ENCODE measurements at places on chromosomes 4 and X. TPM values are rescaled to one million over a fixed set of nuclear protein-coding genes. Genes with fewer than 3 reads are reported as not detected.

DNA sequence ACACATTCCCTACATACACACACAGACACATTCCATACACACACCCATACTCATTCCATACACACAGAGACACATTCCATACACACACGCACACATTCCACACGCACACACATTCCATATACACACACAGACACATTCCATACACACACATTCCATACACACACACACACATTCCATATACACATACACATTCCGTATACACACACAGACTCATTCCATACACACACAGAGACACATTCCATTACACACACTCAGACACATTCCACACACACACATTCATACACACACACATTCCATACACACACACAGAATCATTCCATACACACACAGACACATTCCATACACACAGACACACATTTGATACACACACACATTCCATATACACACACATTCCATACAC lies 15.2 kb downstream of the LINC00632 start:
- no peaks in the 10 kb centered on the region for H3K4me1 ChIP-seq
- no peak overlapping the region for H3K4me3 ChIP-seq
- no peak overlapping the region for H3K27ac ChIP-seq
- DNase-seq: no peak
- no peaks in the 10 kb centered on the region for H3K36me3 ChIP-seq

DNA sequence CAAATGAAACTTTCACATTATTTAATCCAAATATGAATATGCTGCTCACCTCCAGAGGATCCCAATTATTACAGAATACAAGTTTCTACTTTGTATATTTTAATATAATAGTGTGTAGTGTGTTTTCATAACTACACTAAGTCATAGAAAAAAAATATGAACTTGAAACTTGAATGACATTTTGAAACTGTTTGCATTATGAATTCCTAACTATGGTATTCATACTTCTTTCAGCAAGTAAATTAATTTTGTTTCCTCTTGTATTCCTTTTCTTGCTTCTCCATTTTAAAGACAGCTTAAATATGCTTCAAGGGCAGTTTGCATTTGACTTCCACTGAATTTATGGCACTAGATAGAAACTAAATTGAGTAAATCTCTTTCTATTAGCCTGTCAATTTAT lies 177.1 kb downstream of the BMPR1B start:
- H3K36me3 ChIP-seq: no peaks in the 10 kb centered on the region
- no peaks in the 10 kb centered on the region for H3K27me3 ChIP-seq
- H3K27ac ChIP-seq: no peak overlapping the region
- DNase-seq: no peak

DNA sequence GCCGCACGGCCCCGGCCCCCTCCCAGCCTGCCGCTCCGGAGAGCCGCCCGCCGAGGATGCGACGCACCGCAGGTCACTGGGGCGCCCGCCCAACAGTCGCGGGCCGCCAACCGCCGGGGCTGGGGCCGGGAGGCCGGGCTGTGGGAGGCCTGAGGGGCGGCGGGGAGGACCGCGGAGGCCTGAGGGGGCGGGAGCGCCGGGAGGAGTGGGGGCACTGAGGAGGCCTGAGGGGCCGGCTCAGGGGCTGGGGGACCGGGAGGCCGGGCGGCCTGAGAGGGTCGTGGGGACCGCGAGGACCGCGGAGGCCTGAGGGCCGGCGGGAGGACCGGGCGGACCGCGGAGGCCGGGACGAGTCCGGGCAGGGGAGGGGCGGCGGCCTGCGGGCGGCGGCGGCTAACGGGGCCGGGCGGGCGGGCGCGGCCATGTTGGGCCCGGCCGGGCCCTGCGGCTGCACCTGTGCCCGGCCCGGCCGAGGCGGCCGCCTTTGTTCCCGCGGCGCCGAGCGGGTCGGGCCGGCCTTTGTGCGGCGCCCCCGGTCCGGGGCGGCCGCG lies 353 bp downstream of the NSD2 start:
- H3K4me3 ChIP-seq: no peak overlapping the region
- peaks cover 29% of the 10 kb centered on the region for H3K4me1 ChIP-seq
- DNase-seq: no peak
- H3K27ac ChIP-seq: no peak overlapping the region
- H3K27me3 ChIP-seq: no peaks in the 10 kb centered on the region
- peaks cover 17% of the 10 kb centered on the region for H3K36me3 ChIP-seq

DNA sequence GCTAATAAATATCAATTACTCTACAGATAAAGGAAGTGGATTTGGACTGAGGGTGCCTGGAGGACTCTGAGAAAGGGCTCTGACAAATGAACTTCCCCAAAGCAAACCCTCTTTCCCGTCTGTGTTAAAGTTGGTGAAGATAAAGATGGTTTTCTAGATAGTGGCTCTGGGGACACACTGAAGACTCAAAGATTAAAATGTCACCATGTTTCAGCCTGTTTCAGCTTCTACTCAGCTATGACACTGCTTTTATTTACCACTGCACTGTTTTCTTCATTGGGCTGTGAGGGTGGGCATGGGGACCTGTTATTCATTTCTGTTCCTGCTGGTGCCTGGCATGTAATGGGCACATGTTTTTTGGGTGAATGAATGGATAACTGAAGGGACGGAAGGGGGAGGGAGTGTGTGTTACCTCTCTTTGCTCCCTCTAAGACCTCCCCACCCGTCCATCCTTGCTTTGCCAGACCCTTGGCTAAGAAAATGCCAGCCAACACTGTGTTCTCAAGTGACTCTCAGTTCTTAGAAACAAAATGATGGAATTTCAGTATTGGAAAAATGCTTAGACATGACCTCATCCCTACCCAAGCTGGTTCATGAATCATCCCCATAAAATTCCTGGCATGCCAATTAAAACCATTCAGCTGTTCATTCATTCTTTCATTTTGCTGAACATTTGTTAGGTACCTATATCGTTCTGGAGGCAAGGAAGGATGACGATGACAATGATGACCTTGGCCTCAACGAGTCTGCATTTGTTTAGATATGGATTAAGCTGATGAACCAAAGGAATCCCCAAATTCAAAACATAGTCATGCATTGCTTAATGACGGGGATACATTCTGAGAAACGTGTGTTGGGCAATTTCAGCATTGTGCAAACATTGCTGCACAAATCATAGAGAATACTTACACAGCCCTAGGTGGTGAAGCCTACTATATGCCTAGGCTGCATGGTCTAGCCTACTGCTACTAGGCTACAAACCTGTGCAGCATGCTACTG lies 13.4 kb upstream of the STK32B start:
- H3K36me3 ChIP-seq: no peaks in the 10 kb centered on the region
- no peak overlapping the region for H3K27ac ChIP-seq
- H3K4me1 ChIP-seq: peaks cover 7% of the 10 kb centered on the region
- H3K4me3 ChIP-seq: no peak overlapping the region
- H3K27me3 ChIP-seq: no peaks in the 10 kb centered on the region

DNA sequence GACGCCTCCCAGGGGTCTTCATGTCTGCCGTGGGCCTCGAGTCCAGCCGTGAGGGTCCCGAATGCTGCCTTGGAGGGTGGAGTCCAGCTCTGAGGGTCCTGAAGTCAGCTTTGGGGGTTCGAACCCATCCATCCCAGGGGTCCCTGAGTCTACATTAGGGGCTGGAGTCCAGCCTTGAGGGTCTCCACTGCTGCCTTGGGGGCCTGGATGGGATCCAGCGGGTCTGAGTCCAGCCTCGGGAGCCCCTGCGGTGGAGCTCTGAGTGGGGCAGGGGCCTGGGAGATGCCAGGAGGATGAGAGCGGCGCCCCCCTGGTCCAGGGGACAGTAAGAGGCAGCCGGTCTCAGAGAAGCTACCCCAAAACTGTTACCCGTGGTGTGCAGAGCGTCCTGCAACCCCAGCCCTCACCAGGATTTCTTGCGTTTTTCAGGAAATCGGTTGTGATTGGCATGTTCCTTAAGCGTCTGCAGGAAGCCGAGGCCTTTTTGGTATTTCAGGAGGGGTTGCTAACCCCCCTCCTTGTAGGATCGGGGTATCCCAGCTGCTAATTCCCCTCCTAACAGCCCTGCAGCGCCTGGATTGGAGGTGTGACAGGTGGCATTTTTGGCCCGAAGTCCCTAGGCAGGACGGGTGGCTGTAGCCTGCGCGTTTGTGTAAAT lies 1.7 kb upstream of the GTPBP6 start:
- no peaks in the 10 kb centered on the region for H3K27me3 ChIP-seq
- DNase-seq: no peak
- H3K36me3 ChIP-seq: peaks cover 10% of the 10 kb centered on the region
- peak overlapping the region; percentile 89 for H3K4me3 ChIP-seq

- no peaks in the 10 kb centered on the region for H3K36me3 ChIP-seq
- no peaks in the 10 kb centered on the region for H3K27me3 ChIP-seq
- H3K27ac ChIP-seq: no peak overlapping the region
- H3K4me3 ChIP-seq: no peak overlapping the region
- DNase-seq: no peak
These were observed 13.3 kb downstream of the CLDN2 start for GRCh38 chrX:106933538-106933961.

DNA sequence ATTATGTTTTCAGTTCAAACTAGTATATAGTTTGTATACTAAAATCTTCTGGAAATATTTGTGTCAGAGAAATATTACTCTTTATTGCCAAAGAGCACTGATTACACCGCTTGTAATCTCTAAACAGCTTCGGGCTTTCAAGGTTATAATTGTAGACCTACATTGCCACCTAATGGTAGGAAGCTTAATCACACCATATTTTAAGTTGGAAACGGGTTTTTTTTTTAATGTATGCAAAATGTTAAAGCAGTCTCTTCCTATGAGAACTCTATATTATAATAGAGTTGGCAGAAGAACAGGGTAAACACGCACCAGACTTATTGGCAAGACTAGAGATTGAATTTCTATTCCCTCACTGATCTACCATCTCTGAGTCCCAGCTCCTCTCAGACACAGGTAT lies 19.5 kb upstream of the NFXL1 start:
- no peak overlapping the region for H3K4me3 ChIP-seq
- H3K4me1 ChIP-seq: no peaks in the 10 kb centered on the region
- no peaks in the 10 kb centered on the region for H3K36me3 ChIP-seq
- no peak for DNase-seq

Gene WDR17
- total RNA-seq: 1.4 TPM

Gene ARMCX6
- total RNA-seq: 94.5 TPM

- no peaks in the 10 kb centered on the region for H3K27me3 ChIP-seq
- no peaks in the 10 kb centered on the region for H3K4me1 ChIP-seq
- no peaks in the 10 kb centered on the region for H3K36me3 ChIP-seq
- no peak overlapping the region for H3K4me3 ChIP-seq
- DNase-seq: no peak
- no peak overlapping the region for H3K27ac ChIP-seq
These were observed 1110.9 kb downstream of the NLGN4X start for GRCh38 chrX:5117816-5118215.

DNA sequence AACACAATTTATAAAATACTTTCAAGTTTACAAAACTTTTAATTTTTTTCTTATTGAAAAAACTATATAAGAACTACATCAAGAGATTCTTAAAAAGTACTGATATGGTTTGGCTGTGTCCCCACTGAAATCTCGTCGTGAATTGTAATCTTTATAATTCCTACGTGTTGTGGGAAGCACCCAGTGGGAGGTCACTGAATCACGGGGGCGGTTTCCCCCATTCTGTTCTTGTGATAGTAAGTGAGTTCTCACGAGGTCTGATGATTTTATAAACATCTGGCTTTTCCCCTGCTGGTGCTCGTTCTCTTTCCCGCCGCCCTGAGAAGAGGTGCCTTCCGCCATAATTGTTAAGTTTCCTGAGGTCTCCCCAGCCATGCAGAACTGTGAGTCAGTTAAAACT lies 88.5 kb downstream of the FRAS1 start:
- no peaks in the 10 kb centered on the region for H3K4me1 ChIP-seq
- H3K27me3 ChIP-seq: no peaks in the 10 kb centered on the region
- no peak overlapping the region for H3K27ac ChIP-seq
- no peaks in the 10 kb centered on the region for H3K36me3 ChIP-seq
- DNase-seq: no peak

Gene FAM3A
- 39.2 TPM for total RNA-seq

Gene ABLIM2
- total RNA-seq: 0.60 TPM

Gene CD40LG
- 123 TPM for total RNA-seq

- peaks cover 11% of the 10 kb centered on the region for H3K4me1 ChIP-seq
- DNase-seq: no peak
- no peaks in the 10 kb centered on the region for H3K36me3 ChIP-seq
- H3K27ac ChIP-seq: no peak overlapping the region
These were observed 155.7 kb downstream of the CHIC2 start for GRCh38 chr4:53908661-53909078.

GRCh38 chrX:153703036-153703370 lies 15.3 kb downstream of the SLC6A8 start:
- no peaks in the 10 kb centered on the region for H3K4me1 ChIP-seq
- H3K36me3 ChIP-seq: peaks cover 26% of the 10 kb centered on the region
- no peak for DNase-seq
- no peak overlapping the region for H3K27ac ChIP-seq
- no peak overlapping the region for H3K4me3 ChIP-seq

GRCh38 chr4:158578476-158578875 lies 56.8 kb downstream of the RXFP1 start:
- H3K4me1 ChIP-seq: no peaks in the 10 kb centered on the region
- DNase-seq: no peak
- H3K4me3 ChIP-seq: no peak overlapping the region
- H3K27ac ChIP-seq: no peak overlapping the region
- H3K36me3 ChIP-seq: no peaks in the 10 kb centered on the region
- H3K27me3 ChIP-seq: no peaks in the 10 kb centered on the region
